Stimulated activated CD4-positive, alpha-beta T cell treated with anti-CD3 and anti-CD28 coated beads, Interleukin-1b, Interleukin-23, amount 100 ng/mL, for 48 hours (primary cell): ENCODE measurements at places on chromosomes 5 and 9.

- no peak for DNase-seq
These were observed 4.2 kb downstream of the TMEM167A start for GRCh38 chr5:83072966-83073365.

DNA sequence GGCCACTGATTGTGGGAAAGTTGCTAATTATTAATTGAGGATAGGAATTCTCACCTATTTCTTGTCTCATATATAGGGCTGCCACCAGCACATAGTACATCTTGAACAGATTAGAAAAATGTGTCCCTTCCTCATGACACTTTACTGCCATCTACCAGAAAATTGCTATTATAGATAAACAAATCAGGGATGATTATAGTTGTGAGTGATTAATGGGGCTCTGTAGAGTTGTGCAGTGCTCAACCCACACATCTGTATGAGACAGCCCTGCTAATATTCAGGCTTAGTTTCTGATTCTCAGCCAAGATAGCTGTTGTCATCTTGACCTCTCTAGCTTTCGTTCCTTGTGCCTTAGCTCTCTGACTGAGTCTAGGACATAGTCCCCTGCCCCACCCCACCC lies 373.3 kb downstream of the TLE4 start:
- no peak for DNase-seq

- DNase-seq = no peak
These were observed 11.5 kb upstream of the F2RL1 start for GRCh38 chr5:76807296-76807695.

- no peak for DNase-seq
These were observed 129.6 kb downstream of the GLIS3 start for GRCh38 chr9:4170231-4170630.

GRCh38 chr5:141753971-141754713 lies 72.1 kb upstream of the ARAP3 start:
- peak; percentile 9 for DNase-seq

- DNase-seq = no peak
These were observed 390 bp upstream of the SNX2 start for GRCh38 chr5:122774519-122774860.

- DNase-seq = no peak
These were observed 87.7 kb downstream of the ANGPTL2 start for GRCh38 chr9:127034691-127035090.

DNA sequence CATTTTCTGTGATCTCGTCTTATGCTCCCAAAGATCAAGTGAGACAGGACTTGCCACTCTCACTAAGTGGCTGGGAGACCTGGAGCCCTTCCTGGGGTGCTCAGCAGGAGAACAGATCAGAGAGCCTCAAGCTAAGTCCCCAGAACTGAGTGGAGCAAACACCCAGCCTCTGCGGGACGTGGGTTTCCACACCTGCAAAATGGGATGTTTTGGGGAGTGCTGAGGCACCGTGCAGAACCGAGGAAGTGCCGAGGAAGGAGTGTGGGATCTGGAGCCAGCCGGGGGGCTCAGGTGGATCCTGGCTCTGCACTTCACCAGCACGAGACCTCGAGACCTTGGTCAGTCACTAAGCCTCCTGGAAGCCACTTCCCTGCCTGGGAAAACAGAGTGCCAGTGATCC lies 166.0 kb downstream of the DAB2IP start:
- DNase-seq = no peak

- DNase-seq = no peak
These were observed 18.2 kb downstream of the SPACA9 start for GRCh38 chr9:132896906-132897305.

GRCh38 chr5:59484618-59485017 lies 408.9 kb downstream of the PDE4D start:
- no peak for DNase-seq

DNA sequence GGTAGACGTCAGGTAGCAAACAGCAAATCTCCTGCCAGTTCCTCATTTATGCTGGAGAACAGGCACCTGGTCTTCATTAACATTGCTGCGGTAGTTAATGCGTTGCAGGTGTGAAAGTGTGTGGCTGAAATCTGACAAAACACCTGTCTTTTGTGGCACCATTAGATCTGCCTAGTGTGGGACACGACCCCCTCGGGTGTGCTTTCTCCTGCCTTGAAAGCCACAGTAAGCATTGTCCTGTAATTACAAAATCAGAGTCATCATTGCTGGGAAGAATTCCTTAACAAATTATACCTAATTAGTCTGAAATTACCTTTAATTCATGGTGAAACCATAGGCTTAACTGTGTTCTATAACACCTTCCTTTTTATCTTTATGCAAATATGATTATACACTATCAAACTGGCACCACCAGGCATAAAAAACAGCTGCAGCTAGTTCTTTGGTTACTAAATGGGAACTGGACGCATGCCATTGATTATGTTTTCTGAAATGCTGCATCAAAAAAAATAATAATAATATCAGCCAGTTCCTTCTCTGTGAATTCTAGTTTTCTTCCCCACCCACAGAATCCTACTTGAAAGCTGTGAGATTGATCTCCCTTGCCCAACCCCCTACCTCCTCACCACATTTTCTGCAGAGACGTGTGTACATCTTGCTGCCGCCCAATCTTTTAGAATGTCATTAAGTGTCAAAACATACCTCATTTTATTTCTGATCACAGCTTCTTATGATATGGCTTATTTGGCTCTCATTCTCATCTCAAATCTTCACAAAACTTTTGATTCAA lies 374.0 kb downstream of the NFIB start:
- DNase-seq = no peak

GRCh38 chr5:98753507-98753906 lies 20.0 kb upstream of the RGMB start:
- DNase-seq = no peak

DNA sequence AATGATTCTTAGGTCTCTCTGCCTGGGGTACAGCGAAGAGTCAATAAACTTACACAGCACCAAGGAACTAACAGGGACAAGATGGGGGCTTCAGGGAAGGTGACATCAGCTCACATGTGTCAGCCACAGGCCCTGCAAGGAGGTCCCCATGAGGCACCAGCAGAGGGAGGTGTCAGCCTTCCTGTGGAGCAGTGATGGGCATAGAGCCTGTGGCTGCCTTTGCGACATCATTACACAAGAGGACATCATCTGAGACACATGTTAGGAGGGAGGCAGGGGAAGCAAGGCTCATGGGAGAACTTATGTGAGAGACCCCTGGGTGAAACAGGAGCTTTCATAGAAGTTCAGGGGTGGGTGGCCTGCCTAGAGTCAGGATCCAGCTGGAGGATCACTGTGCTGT lies 389.6 kb downstream of the SEMA5A start:
- no peak for DNase-seq

- DNase-seq = no peak
These were observed 544 bp downstream of the FNBP1 start for GRCh38 chr9:130042406-130042884.

- DNase-seq = no peak
These were observed 28.1 kb downstream of the PIK3R1 start for GRCh38 chr5:68243681-68244080.

- no peak for DNase-seq
These were observed 57.4 kb downstream of the CFAP95 start for GRCh38 chr9:69877852-69878514.

GRCh38 chr9:93365427-93366118 lies 85.9 kb upstream of the FAM120A start:
- no peak for DNase-seq

DNA sequence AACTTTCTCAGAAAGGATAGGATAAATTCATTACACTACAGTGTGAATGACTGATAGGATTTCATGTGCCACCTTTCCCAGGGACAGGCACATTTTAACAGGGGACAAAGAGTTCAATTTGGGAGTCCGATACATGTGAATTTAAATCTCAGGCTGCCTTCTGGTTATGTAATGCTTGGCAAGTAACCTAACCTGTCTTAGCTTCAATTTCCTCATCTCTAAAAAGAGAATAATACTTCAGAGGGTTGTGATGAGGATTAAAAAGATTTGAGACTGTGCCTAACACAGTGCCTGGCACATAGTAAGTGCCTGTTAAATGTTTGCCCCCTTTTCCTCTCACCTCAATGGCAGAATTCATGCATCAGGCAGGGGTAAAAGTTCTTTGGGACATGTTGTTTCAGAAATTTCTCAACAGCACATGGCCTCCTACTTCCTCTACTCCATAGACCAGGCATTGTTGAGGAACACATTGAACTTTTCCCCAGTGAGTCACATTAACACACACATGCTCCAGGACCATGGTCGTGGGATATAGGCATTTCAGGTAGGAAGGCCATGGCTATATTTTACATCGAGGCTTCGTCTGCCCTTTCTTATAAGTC lies 94.6 kb upstream of the EGFLAM start:
- DNase-seq = no peak

DNA sequence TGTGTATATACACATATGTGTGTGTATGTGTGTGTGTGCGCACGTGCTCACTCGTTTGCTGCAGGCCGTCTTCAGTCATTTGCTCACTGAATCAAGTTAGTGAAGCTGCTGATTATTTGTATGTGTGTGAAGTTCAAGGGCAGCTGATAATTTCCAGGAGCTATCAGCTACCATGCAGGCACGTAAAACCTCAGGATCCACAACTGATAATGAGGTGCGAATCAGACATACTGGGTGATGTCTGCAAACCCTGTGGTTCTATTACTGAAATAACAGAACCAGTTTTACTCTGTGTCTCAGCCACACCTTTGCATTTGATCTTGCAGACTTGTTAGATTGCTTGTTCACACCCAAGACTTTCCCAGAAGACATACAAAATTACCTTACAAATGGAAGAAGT lies 257.6 kb downstream of the TAF11L14 start:
- no peak for DNase-seq

DNA sequence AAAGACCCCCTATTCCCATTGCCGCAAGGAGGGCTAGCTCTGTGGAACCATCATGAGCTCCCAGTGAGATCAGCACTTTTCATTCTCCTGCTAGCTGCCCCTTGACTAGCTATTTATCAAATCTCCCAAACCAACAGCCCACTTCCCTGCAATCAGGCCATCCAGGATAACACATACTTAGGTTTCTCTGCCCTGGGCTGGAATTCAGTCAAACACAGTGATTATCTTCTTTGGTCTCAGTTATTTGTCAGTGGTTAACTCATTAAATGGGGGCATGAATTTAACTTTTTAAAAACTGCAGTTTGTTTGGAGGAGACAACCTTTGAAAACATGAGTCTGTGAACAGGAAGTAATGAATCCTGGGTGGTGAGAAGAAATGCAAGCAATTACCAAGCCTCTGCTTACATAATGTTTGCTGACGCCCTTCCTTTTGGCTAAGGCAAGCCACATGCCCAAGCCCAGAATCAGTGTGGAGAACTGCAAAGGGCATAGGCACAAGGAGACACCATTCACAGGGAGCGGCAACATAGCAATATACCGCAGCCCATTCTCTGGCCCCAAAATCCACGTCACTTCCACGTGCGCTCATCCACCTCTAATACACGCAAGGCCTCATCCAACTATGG lies 275.0 kb downstream of the DRD1 start:
- no peak for DNase-seq

DNA sequence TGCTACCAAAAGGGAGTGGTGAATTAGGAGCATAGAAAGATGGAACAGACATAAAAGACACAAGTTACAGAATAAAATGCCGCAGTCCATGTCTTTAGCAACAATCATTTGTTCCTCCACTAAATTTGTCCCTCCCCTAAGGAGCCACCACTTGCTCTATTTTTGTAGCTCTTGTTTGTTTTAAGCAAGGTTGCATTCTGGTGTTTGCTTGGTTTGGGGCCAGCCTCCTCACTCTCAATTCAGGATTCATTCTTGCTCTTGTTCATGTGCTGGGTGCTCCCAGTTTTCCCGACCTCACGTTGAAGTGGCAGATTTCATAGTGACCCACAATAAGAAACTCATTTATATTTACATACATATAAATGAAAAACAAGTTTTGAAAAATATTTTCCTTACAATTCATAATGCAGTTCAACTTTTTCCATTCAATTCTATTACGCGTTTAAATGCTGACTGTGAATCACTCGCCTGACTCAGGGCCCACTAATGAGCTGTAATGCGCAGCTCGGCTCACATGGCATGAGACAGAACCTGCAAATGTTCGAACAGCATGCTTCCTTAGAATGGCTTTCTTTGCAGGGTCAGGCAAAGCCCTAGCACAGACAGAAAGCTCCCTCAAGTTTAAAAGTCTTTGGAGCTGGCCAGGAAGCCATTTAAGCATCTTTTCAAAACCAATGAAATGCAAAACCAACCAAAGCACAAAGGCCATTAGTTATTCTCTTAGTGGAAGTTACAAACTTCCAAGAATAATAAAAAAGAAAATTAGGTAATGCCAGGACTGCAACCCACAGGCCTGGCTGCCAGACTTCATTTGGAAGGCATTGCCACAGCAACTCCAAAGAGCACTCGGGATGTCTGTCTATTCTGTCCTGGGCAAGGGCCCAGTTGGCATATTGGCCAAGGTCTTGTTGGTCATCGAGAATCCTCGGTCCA lies 41.7 kb downstream of the RETREG1 start:
- peak; percentile 13 for DNase-seq
